ENCODE measurements at places on chromosomes 13 and 19.

- peaks cover 3% of the 10 kb centered on the region for H3K4me1 ChIP-seq
- no peaks in the 10 kb centered on the region for H3K27me3 ChIP-seq
- ATAC-seq, result no peak
- no peak overlapping the region for H3K27ac ChIP-seq
Measured at GRCh38 chr19:32890326-32890725, 20.8 kb upstream of the SLC7A9 start.

- H3K4me3 ChIP-seq, result no peak overlapping the region
- H3K27me3 ChIP-seq, result no peaks in the 10 kb centered on the region
- no peaks in the 10 kb centered on the region for H3K4me1 ChIP-seq
- H3K36me3 ChIP-seq, result no peaks in the 10 kb centered on the region
Measured at GRCh38 chr13:101298517-101298916, 117.8 kb downstream of the NALCN start.

DNA sequence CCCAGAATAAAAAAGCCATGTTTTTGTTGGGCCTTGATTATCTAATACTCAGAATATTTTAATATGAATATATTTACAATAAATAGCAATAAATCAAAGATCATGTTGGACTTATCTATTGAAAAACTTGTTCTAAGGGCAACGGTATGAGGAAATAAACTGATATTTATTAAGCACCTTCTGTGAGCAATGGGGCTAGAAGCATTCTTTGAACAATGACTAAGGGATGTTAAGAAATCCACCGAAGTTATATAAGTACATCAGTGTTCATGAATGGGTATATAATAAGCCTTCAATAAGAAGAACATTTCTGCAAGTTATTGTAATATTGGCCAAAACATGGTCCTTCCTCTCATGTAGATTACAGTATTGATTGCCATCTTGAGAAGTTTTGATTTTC, 221.8 kb downstream of the OXGR1 start:
- H3K27ac ChIP-seq, result no peak overlapping the region
- ATAC-seq, result no peak
- H3K36me3 ChIP-seq, result no peaks in the 10 kb centered on the region
- no peak overlapping the region for H3K4me3 ChIP-seq
- H3K4me1 ChIP-seq, result no peaks in the 10 kb centered on the region
- H3K27me3 ChIP-seq, result no peaks in the 10 kb centered on the region

DNA sequence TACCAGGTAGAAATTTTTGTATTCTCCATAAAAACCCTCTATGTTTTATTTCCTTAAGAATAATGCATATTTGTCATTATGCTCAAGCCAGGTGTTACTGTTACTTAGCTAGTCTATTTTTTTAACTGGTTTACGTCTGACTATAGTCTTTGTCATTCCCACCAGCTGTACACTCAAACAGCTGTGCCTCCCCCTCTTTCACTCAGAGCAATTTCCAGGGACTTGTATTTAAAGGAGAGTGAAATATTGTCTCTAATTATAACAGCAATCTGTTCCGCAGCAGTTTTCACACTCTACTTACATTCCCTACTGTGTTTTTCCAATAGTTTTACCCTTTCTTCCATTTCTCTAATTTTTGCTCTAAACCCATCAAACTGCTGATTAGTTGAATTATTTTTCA, 813.6 kb upstream of the MIR17HG start:
- H3K27ac ChIP-seq, result no peak overlapping the region
- H3K36me3 ChIP-seq, result no peaks in the 10 kb centered on the region
- no peaks in the 10 kb centered on the region for H3K27me3 ChIP-seq
- ATAC-seq, result no peak
- H3K4me3 ChIP-seq, result no peak overlapping the region
- no peaks in the 10 kb centered on the region for H3K4me1 ChIP-seq

DNA sequence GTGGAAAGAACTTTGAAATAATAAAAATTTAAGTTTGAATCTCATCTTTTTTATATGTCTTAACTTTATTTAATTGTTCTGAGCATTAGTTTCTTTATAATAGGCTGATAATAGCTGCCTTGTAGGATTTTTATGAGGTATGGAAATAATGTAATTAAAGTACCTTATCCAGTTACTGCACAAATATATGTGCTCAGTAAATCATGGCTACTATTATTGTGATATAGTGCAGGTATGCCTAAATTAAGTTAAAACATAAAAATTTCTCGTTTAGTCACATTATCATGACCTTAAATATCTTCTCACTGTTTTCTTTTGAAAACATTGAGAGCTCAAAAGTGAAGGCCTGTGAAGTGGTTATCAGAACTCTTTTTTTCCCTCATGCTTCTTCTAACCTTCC, 62.9 kb downstream of the NDFIP2 start:
- no peaks in the 10 kb centered on the region for H3K27me3 ChIP-seq
- no peak overlapping the region for H3K27ac ChIP-seq
- ATAC-seq, result no peak
- H3K4me3 ChIP-seq, result no peak overlapping the region

GRCh38 chr13:39315796-39316195, 277.5 kb downstream of the NHLRC3 start:
- no peak overlapping the region for H3K4me3 ChIP-seq
- H3K27ac ChIP-seq, result no peak overlapping the region
- no peaks in the 10 kb centered on the region for H3K36me3 ChIP-seq
- H3K27me3 ChIP-seq, result peaks cover 18% of the 10 kb centered on the region
- H3K4me1 ChIP-seq, result no peaks in the 10 kb centered on the region

DNA sequence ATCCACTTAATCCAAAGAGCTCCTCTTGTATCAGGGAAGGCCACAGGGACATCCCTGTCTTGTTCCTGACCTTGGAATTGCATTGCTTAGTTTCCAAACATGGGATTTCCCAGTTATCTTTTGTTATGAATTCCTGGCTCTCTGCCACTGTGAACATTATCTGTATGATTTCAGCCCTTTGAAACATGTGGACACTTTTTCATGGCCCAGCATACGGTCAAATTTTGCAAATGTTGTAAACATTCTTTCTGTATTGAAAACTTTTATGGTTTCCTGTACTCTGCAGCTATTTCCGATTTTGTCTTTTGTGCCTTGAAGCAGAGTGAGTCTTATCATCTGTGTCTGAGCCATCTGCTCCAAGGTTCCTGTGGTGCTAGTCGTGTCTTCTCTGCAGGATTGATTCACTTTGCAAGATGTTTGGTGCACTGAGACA, 4.5 kb upstream of the CFAP97D2 start:
- no peaks in the 10 kb centered on the region for H3K27me3 ChIP-seq
- peaks cover 5% of the 10 kb centered on the region for H3K4me1 ChIP-seq
- no peaks in the 10 kb centered on the region for H3K36me3 ChIP-seq
- no peak overlapping the region for H3K4me3 ChIP-seq

DNA sequence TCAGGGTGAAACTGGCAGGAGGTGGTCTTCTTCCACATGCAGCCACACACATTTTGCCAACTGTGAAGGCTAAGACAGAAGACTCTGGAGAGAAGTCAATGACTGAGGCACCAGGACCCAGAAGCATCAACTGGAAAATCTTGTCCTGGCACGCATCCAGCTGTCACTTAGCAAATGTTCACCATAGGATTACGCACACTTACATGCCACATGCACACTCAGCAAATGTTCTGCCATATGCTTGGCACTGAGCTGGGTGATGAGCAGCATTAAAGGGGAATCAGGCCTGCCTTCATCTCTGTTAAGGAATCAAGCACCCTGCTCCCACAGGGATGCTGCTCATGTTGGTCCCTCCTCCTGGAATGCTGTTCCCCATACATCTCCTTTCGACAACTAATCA, 5.1 kb downstream of the ZNF599 start:
- ATAC-seq, result no peak
- no peaks in the 10 kb centered on the region for H3K27me3 ChIP-seq
- H3K27ac ChIP-seq, result no peak overlapping the region
- no peak overlapping the region for H3K4me3 ChIP-seq
- H3K36me3 ChIP-seq, result peaks cover 44% of the 10 kb centered on the region

GRCh38 chr13:110944121-110944967, 29.5 kb upstream of the ANKRD10 start:
- no peak overlapping the region for H3K27ac ChIP-seq
- peak; percentile 78 for ATAC-seq
- peaks cover 24% of the 10 kb centered on the region for H3K4me1 ChIP-seq
- peak overlapping the region; percentile 24 for H3K4me3 ChIP-seq
- H3K36me3 ChIP-seq, result no peaks in the 10 kb centered on the region
- peaks cover 4% of the 10 kb centered on the region for H3K27me3 ChIP-seq

DNA sequence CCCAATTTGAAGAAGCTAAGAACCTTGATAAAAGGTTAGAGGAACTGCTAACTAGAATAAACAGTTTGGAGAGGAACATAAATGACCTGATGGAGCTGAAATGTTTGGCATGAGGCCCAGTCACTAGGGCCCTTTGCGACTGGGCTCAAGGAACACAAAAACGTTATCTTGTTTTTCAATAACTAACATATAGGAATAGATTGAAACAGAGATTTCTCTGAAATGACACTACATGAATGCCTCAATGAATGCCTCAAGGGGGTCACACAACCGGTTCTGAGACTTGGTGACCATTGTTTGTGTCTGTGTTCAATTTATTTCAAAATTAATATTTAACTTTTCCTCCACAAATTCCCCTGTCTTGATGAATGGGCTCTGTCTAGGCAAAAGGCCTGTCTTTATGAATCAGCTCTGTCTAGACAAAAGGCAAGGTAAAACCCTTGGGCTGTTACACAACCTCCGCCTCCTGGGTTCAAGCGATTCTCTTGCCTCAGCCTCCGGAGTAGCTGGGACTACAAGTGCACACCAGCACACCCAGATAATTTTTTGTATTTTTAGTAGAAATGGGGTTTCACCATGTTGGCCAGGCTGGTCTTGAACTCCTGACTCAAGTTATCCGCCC, 932 bp upstream of the ZNF486 start:
- no peaks in the 10 kb centered on the region for H3K27me3 ChIP-seq
- H3K36me3 ChIP-seq, result peaks cover 32% of the 10 kb centered on the region
- H3K27ac ChIP-seq, result no peak overlapping the region
- peaks cover 3% of the 10 kb centered on the region for H3K4me1 ChIP-seq
- H3K4me3 ChIP-seq, result no peak overlapping the region

DNA sequence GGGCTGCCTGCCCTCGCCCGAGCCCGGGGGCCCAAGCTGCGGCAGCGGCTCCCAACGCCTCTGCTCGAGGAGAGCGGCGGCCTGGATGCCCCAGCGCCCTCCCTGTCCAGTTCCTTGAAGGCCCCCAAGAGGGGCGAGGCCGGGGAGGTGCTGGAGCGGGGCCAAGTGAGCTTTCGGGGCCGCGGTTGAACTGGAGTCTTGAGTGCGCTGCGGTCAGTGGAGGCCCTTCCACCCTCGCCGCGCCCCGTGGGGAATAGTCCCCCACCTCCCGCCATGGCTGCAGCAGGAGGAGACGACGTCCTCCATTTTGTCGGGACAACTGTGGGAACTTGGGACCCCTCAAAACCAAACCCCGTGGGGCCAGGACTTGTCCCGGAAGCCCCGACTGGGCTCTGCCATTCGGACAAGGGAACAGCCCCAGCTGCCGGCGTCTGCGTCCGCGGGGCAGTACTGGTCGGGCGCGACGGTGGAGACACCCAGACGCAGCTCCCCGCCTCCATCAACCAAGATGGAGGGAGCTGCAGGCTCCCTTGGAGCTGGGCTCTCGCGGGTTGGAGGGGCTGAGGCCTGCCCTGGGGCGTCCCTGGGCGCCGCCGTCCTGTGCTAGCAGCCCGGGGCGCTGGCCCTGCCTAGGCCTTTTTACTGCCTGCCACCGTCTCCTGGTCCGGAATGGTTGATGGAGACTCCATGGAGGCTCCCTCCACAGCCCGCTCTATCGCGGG, 736 bp upstream of the ZMYM5 start:
- H3K4me1 ChIP-seq, result peaks cover 15% of the 10 kb centered on the region
- peak overlapping the region; percentile 97 for H3K27ac ChIP-seq
- peak overlapping the region; percentile 97 for H3K4me3 ChIP-seq
- no peaks in the 10 kb centered on the region for H3K27me3 ChIP-seq

GRCh38 chr13:51308781-51309180, 30.7 kb upstream of the SERPINE3 start:
- H3K4me1 ChIP-seq, result no peaks in the 10 kb centered on the region
- H3K4me3 ChIP-seq, result no peak overlapping the region
- no peak overlapping the region for H3K27ac ChIP-seq
- no peaks in the 10 kb centered on the region for H3K36me3 ChIP-seq

DNA sequence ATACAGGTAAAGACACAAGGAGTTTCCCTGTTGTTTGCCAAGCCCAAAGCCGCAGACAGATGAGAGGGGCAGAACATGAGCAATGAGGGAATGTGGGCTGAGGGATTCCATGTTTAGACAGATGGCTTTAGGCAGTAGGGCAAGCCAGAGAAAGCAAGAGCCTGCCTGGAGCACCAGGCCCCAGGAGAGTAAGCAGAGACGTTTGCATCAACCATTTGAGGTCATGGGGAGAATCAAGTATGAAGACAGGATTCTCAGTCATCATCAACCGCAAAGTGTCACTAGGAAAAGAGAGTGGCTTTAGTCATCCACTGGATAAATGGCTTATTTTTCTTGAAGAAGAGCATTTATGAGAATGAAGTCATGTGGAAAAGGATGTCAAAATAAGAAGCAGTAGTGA, 184.7 kb downstream of the COG6 start:
- no peak overlapping the region for H3K4me3 ChIP-seq
- H3K27me3 ChIP-seq, result no peaks in the 10 kb centered on the region
- H3K4me1 ChIP-seq, result no peaks in the 10 kb centered on the region
- no peak for ATAC-seq
- no peak overlapping the region for H3K27ac ChIP-seq

GRCh38 chr13:31512331-31512730, 227.0 kb upstream of the RXFP2 start:
- peaks cover 23% of the 10 kb centered on the region for H3K27me3 ChIP-seq
- no peak overlapping the region for H3K4me3 ChIP-seq
- no peaks in the 10 kb centered on the region for H3K4me1 ChIP-seq
- ATAC-seq, result no peak

- H3K27ac ChIP-seq, result no peak overlapping the region
- no peaks in the 10 kb centered on the region for H3K4me1 ChIP-seq
- no peaks in the 10 kb centered on the region for H3K36me3 ChIP-seq
- no peak for ATAC-seq
- H3K4me3 ChIP-seq, result no peak overlapping the region
- peaks cover 30% of the 10 kb centered on the region for H3K27me3 ChIP-seq
Measured at GRCh38 chr13:110293649-110294048, 13.3 kb downstream of the COL4A1 start.

GRCh38 chr13:50800091-50800739, 43.3 kb downstream of the DLEU7 start:
- no peak overlapping the region for H3K27ac ChIP-seq
- H3K27me3 ChIP-seq, result no peaks in the 10 kb centered on the region
- peaks cover 3% of the 10 kb centered on the region for H3K4me1 ChIP-seq
- no peaks in the 10 kb centered on the region for H3K36me3 ChIP-seq
- H3K4me3 ChIP-seq, result no peak overlapping the region

GRCh38 chr19:1859331-1859781, 4.0 kb downstream of the KLF16 start:
- H3K27ac ChIP-seq, result peak overlapping the region; percentile 56
- peaks cover 4% of the 10 kb centered on the region for H3K4me1 ChIP-seq
- peak overlapping the region; percentile 83 for H3K4me3 ChIP-seq
- H3K27me3 ChIP-seq, result no peaks in the 10 kb centered on the region

- H3K4me1 ChIP-seq, result no peaks in the 10 kb centered on the region
- H3K27ac ChIP-seq, result no peak overlapping the region
- H3K4me3 ChIP-seq, result no peak overlapping the region
- H3K27me3 ChIP-seq, result no peaks in the 10 kb centered on the region
- ATAC-seq, result no peak
Measured at GRCh38 chr13:79837741-79838450, 356.9 kb downstream of the NDFIP2 start.

GRCh38 chr13:111048387-111048786, 66.7 kb upstream of the ARHGEF7 start:
- no peak overlapping the region for H3K4me3 ChIP-seq
- H3K4me1 ChIP-seq, result peaks cover 13% of the 10 kb centered on the region
- H3K27me3 ChIP-seq, result peaks cover 1% of the 10 kb centered on the region
- no peak for ATAC-seq
- no peak overlapping the region for H3K27ac ChIP-seq
- no peaks in the 10 kb centered on the region for H3K36me3 ChIP-seq
